ENCODE measurements at places on chromosomes 12 and 14.

- DNase-seq, result peak; percentile 81
Measured at GRCh38 chr12:51217968-51218606, at the start of gene POU6F1. Gene POU6F1 (minus strand): TSS chr12:51218062. CDS start chr12:51206836, 11,226 bp downstream.

DNA sequence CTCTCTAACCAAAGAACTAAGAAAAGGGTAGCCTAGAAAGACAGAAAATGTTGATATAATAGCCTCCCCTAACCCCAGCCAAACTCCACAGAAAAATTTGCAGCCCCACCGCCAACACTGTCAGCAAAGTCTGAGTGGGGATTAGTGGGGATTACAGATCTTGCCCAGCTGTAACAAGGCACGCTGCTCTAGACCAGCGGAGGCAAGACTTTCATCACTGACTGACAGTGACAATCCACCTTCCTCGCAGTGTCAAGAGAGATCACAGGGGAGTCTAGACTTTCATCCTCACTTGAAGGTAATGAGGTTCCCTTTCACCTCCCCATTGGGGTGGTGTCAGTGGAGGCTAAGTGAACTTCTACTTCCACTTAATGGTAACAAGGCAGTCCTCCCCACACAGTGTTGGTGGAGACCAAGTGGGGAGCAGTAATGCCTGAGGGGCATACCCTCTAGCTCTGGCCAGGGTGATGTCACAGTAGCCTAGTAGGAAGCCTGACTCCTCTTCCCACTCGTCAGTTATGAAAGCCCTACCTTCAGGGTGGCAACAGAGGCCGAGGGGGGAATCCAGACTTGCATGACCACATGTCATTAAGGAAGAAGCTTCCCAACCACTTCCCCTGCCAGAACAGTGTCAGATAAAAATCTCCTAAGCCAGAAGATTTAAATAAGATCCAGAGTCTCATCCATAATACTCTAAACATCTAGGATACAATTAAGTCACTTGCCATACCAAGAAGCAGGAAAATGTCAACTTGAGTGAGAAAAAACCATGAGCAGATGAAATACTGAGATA, 91.7 kb upstream of the RASSF8 start:
- DNase-seq, result no peak

DNA sequence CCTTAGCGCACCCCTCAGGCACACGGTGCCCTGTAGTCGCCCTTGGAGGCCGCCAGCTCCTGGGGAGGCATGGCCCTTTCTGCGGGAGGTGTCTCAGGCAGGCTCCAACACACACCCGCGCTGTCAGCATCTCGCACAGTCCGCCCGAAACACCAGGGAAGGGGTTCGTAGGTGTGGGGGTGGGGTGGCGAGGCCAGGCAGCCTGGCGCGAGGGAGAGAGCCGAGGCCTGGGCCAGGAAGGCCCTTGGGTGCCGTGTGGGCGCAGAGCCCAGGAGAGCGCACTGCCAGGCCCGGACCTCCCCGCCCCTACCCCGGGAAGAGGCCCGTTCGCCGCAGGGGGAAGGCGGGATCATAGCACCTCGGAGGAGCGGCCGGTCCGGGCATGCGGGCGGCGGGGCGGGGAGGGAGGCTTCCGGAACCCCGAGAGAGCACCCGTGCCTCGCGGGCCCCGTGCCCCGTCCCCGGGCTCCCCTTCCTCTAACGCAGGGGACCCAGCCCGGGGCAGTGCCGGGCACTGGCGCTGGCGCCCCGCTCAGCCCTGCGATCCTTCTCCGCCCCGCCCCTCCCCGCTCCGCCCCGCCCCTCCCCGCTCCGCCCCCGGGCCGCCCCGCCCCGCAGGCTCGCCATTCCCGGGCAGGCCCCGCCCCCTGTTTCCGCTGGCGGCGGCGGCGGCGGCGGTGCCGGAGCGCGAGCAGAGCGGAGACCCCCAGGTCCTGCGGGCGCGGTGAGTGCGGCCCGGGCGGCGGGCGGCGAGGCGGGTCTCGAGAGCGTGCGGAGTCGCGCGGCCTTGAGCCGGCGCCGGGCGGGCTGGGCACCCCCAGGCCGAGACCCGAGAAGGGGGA, at the start of gene TSPAN9:
Gene TSPAN9, plus strand, starts transcription at position 650 of the 842 bp plus-strand sequence. CDS start 123,815 bp downstream, outside the sequence.
- no peak for DNase-seq

DNA sequence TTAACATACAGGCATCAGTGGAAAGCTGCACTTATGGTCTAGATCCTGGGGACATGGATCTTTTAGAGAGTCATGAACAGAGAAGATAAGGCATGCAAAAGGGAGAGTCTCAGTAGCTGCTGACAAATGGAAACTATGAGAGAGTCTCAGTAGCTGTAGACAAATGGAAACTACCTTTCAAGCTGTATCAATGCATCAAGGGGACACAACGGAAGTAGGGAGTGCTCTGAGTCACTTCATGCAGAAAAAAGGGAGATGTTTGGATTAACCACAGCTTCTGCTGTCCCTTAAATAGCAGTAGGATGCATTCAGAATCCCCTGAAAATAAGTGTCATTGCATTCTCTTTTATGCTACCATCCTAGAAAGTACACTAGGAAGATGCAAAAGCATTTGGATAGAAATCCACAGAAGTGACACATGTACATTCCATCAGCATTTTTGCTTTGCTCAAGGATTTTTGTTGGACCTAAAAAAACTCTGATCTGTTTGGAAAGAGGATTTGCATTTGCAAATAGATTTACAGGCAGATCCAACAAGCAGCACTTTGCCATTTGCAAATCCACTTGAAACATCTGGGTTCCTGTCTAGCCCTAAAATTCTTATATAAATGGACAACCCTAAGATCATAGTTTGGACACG, 227.5 kb upstream of the LMO3 start:
- DNase-seq, result no peak

DNA sequence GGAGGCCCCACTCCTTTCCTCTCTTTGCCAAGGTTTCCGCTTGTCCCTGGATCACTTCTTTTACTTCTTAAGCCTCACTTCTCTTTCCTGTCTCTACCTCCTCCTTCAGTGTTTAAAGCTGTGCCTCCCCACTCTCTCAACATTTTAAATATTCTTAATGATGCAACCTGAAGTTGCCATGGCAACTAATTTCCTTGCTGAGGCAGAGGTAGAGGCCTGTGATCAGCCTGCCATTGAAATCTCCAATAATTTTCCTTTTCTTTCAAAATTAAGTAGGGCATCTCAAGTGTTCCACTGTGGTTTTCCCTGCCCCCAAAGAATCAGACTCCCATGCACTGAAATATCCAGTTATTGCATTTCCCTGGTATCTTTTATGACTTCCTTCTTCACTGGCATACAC, 108.6 kb upstream of the VRK1 start:
- DNase-seq, result no peak

GRCh38 chr12:124893792-124894516, 20.5 kb downstream of the UBC start:
- no peak for DNase-seq

Measured in NCI-H446 (cell line).